IMR-90 (cell line): ENCODE measurements at places on chromosomes 3 and 15. TPM values are rescaled to one million over a fixed set of nuclear protein-coding genes. Genes with fewer than 3 reads are reported as not detected.

DNA sequence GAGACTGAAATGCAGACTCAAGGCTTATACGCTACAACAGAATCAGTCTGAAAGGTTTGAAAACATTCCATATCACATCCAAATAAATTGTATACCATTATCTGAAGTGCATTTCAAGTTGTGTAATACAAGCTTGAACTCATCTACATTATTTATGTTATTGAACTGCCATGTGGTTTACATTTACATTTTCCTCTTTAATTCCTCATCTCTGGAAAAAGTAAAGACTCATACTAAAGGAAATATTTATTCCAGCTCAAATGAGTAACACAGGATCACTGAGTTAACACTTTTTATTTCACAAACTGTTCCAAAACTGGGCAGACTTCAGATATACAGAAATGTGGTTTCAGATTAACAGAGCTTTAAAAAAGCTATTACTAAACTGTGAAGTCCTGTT, 282.5 kb downstream of the ULK4 start:
- DNase-seq = peak; percentile 69

DNA sequence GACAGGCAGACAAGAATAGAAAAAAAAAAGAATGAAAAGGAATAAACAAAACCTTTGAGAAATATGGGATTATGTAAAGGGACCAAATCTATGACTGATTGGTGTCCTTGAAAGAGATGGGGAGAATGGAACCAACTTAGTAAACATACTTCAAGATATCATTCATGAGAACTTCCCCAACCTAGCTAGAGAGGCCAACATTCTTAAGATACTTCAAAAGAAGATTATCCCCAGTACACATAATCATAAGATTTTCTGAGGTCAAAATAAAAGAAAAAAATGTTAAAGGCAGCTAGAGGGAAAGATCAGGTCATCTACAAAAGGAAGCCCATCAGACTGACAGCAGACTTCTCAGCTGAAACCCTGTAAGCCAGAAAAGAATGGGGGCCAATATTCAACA, 91.4 kb upstream of the PSMD6 start:
- no peak for DNase-seq

- peak; percentile 53 for DNase-seq
Measured at GRCh38 chr3:134371542-134372324, 2.5 kb downstream of the AMOTL2 start.

- DNase-seq = no peak
Measured at GRCh38 chr3:123475786-123476185, 26.9 kb upstream of the ADCY5 start.

DNA sequence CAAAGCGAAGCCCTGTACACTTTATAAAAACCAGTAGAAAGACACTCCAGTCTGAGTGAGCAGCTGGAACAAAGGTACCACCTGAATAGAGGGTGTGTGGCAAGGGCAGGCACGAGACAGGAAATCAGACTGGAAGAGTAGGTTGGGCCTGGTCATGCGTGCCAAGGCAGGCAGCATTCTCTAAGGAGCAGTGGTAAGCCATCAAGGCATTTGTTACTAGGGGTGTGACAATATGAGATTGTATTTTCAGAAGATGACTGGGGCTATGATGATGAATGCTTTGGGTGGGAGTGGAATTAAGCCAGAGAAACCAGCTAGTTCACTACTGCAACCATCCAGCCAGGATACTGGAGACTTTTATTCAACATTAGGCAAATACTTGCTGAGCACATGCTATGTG, 5.0 kb downstream of the JMJD7 start:
- no peak for DNase-seq

- DNase-seq = peak; percentile 61
Measured at GRCh38 chr3:126961191-126961790, 21.6 kb upstream of the PLXNA1 start.

DNA sequence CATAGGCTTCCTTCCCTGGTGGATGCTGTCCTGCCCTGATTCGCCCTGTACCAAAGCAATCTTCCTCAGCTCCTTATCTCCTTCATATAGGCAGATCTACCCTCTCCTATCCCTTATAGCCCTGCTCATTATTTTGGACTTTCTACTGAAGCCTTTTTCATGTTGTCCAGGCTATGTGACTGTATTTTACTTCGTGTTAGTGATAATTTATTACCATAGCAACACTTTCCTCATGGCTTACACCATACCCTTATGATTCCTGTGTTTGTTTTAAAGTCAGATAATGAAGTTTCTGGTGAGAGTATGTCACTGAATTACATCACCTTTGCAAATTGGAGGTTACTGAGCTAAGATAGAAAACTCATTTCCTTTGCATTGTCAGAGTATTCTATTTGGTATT, 352.6 kb downstream of the NLGN1 start:
- DNase-seq = peak; percentile 54

- DNase-seq = peak; percentile 24
Measured at GRCh38 chr3:77620009-77620408, 580.1 kb downstream of the ROBO2 start.

GRCh38 chr3:189235214-189235613, 63.4 kb downstream of the TPRG1 start:
- no peak for DNase-seq

GRCh38 chr3:4247391-4247790, 55.8 kb upstream of the SETMAR start:
- DNase-seq = no peak

- DNase-seq = peak; percentile 20
Measured at GRCh38 chr3:104943974-104944373, 422.7 kb upstream of the ALCAM start.

- DNase-seq = no peak
Measured at GRCh38 chr3:10763248-10763620, 52.8 kb upstream of the SLC6A11 start.

- DNase-seq = no peak
Measured at GRCh38 chr3:52297242-52298148, 9.9 kb downstream of the GLYCTK start.

The DUOX2 gene
- total RNA-seq = not detected in 2 replicates

The CD80 gene
- not detected in 2 replicates for total RNA-seq

The UTS2B gene
- total RNA-seq = 0.72 and 0.83 TPM in 2 replicates

The GPR160 gene
- 0.18 and 0.28 TPM in 2 replicates for total RNA-seq

The ARHGEF26 gene
- total RNA-seq = 2.0 and 3.1 TPM in 2 replicates

The ITIH4 gene
- 0.28 and 0.36 TPM in 2 replicates for total RNA-seq
